Activated naive CD4-positive, alpha-beta T cell treated with anti-CD3 and anti-CD28 coated beads, Interleukin-2, amount 50 U/mL, for 72 hours (primary cell): ENCODE measurements at places on chromosomes 5 and 9.

GRCh38 chr5:36569491-36569890 lies 36.9 kb upstream of the SLC1A3 start:
- DNase-seq: no peak

DNA sequence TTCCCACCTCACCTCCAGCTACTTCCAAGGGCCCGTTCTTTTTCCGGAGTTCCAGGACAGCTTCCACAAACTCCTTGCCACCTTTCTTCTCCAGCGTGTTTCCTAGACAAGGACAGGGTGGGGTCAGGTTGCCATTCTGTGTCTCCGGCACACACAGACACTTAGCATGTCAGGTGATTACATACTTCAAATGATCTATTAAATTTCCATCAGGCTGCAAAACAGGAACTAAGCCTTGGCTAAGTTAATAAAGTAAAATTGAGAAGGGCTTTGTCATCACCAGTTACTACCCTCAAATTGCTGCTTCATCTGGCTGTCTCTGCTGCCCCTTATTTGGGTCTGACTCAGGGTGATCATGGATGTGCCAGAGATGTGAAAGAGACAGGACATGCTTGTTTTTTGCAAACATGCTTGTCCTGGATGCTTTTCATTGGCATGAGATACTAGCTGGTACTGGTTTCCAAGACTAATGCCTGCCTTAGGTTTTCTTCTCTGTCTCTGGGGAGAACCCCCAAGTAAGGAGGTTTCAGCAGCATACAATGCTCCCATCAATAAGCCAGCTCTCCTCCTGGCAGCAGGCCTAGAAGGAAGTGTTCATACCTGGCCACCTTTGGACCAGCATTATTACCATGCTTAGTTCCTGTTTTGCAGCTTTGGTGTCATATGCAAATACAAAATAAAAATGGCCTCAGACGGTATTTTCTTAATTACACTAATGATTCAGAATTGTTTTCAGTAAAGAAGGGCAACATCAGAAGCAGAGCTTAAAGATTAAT lies 52.9 kb downstream of the MACROH2A1 start:
- no peak for DNase-seq

DNA sequence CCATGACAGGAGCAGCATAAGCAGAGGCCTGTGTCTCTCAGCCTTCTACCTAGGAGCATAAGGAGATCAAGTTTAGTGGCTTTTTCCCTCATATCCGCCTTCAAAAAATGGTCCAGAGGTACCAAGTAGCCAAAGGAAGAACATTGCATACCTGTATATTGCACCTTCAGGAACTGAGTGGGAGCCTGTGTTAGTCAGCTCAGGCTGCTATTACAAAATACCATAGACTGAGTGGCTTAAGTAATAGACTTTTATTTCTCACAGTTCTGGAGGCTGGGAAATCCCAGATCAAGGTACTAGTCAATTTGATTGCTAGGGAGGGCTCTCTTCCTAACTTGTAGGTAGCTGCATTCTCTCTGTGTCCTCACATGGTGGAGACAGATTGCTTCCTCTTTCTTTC lies 597.4 kb upstream of the PTGER4 start:
- DNase-seq: no peak

DNA sequence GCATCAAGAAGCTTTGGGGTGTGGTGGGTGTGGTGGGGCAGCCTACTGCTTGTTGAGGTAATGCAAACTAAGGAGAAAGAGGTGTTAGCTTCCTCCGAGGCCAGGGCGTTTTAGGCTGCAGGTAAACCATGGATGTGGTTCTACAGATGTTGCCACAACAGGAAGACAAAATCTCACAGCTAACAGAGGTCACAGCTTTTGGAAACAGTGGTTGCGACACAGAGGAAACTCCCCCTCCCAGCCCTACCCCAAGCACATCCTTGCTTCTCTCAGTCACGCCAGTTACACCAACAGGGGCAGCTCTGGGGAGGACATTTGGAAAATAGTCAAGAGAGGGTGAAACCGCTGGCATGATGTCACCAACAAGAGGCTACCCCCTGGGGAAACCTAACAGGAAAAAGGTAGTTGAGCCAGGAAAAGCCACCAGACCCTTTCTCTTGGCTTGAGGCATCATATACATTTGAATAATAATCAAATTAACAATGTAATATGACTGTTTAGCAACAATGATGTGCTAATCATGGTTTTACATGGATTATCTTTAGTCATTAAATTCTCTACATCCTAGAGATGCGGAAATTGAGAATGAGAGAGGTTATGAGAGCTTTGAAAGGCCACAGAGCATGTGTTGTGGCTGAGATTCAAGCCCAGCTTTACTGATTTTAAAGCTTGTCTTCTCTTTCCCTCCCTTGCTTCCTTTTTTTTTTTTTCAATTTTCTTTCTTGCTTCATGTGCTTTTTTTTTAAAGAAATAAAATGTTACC lies 82.2 kb upstream of the IL12B start:
- peak; percentile 69 for DNase-seq

DNA sequence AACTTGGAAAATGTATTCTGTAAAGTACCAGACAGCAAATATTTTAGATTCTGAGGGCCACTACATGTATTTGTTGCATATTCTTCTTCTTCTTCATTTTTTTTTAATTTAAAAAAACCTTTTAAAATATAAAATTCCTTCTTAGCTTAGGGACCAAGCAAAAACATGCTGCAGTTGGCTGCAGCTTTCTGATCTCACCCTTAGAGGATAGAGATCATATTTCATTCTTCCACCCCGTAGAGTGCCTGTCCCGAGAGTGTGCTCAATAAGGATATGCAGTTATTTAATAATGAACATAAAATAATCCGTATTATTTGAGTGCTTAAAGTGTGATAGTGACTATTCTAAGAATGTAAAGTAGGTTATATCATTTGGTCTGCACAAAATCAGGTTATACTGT lies 204.2 kb upstream of the CD180 start:
- no peak for DNase-seq
